Stimulated activated CD4-positive, alpha-beta T cell treated with anti-CD3 and anti-CD28 coated beads, Interleukin-12 subunit alpha, Interleukin-12 subunit beta, amount 100 ng/mL, for 4 hours (primary cell): ENCODE measurements at places on chromosomes 4 and X.

DNA sequence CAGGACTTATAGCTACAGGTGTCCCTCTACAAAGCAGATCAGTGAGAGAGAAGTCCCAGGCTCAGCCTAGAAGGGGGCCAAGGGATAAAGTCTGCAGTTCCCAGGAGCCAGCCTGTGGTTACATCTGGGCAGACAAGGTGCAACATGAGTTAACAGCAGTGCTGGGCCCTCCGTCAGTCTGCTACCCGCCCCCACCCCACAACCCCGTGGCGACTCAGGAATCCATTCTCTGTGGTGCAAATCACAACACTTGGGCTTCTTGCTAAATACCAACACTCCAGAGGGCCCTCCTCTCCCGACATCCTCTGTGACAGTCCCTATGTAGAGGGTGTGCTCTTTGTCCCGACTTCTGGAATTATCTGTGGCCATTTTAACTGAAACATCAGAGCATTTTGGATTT lies 13.8 kb downstream of the GPM6B start:
- no peak for DNase-seq

DNA sequence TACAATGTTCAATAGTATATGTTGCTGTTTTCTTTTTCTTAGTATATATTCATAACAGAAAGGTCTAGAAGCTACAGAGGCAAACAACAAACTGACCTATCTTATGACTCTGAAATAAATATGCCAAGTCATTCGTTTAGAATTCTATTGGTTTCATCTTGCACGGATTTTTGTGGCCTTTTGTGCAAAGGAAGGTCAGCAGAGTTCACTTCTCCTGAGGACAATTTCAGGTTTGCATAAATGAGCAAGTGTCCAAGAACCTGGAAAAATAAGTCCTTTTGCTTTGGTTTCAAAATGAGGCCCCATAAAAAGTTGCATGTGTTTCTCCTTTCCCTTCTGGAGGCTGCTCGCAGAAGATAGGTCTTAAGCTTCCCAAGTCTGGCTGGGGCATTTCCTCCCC lies 156.9 kb downstream of the APBB2 start:
- DNase-seq = no peak

DNA sequence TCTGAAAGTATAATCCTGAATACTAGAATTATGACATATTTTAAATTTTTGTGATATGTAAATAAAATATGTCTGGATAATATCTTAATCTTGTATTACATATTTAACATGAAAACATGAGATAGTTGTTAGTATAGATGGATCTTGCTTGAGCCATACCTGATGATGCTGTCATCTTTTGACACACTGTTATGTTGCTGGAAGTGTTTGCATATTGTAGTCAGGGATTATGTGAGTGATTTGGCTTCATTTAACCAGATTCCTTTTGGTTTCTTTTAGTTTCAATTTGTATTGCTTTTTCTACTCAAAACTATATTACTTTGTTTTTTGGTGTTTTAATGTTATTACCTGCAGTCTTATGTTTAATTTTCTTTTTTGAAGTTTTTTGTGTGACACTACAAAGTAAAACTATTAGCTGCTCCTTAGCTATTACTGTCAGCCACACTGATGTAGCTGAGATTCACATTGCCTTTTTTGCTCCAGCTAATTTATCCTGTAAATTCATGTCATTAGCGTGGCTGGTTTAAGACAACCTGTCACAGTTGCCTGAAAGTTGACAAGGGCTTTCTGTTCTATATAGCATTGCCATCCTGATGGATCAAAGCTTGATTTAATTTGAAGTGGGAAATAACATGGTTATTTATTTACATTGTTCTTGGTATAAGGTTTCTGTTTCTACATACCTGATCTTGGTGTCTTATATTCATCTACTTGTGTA lies 33.7 kb downstream of the METAP1 start:
- no peak for DNase-seq

DNA sequence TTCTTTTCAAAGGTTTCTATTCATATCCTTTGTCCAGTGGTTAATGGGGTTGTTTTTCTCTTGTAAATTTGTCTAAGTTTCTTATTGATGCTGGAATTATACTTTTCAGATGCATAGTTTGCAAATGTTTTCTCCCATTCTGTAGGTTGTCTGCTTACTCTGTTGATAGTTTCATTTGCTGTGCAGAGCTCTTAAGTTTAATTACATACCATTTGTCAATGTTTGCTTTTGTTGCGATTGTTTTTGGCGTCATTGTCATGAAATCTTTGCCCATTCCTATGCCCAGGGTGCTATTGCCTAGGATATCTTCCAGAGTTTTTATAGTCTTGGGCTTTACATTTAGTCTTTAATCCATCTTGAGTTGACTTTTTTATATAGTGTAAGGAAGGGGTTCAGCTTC lies 21.2 kb upstream of the UGT8 start:
- DNase-seq = no peak

DNA sequence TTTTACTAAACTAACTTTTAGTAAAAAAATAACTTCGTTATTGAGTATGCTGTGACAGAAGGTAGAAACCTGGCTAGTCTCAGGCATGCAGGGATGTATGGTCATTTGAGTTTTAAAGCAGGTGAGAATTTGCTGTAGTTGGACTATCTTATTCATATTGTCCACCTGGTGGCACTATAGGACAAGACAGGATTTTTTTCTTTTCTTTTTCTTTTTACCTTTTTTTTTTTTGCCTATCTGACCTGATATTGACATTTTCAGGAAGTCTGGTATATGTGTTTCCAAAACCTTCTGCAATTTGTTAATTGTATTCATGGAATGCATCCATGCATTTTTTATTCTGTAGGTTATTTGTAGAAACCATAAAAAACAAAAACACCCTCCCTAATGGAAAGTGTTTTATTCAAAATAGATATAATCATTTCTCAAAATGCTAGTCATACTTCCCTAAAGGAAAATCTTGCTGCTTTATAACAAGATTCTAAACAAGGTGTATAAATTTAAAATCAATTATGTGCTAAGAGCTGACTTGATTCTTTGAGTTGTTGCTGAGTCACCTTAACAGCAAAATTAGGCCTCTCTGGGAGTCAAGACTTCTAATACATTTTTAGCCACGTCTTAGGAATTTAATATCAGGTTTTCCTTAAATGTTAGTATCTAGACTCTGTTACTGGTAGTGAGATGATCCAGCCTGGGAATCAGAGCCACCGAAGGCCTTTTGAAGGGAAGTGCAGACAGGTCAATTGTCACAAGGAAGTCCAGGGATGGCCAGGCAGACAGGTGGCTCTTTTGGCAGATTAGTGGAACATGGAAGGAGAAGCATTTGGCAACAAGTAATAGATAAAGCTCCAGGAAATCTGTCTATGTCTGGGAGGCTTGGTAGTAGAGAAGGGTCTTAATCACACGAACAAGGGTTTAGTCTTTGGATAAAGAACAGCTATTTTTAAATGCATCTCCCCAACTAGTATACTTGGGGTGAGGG lies 201.3 kb upstream of the GNPDA2 start:
- DNase-seq = no peak
